ENCODE measurements at places on chromosomes 4 and X. TPM values are rescaled to one million over a fixed set of nuclear protein-coding genes. Genes with fewer than 3 reads are reported as not detected.

The GUF1 gene
- 34.7 TPM for total RNA-seq

- no peak for DNase-seq
Measured at GRCh38 chr4:146511381-146511780, 10.4 kb downstream of the SLC10A7 start.

- no peak for DNase-seq
Measured at GRCh38 chr4:96228463-96228862, 388.6 kb downstream of the PDHA2 start.

- no peak for DNase-seq
Measured at GRCh38 chr4:96767815-96768480, 928.1 kb downstream of the PDHA2 start.

The PCDH19 gene
- total RNA-seq = 0.40 TPM

- no peak for DNase-seq
Measured at GRCh38 chr4:88041626-88042025, 34.2 kb downstream of the PKD2 start.
